CD14-positive monocyte (primary cell): ENCODE measurements at places on chromosomes 13 and 19. TPM values are rescaled to one million over a fixed set of nuclear protein-coding genes. Genes with fewer than 3 reads are reported as not detected.

CYP2F1 gene
- polyA plus RNA-seq = not detected

LILRA6 gene
- polyA plus RNA-seq = 150 and 173 TPM in 2 replicates

COMP gene
- not detected in 2 replicates for polyA plus RNA-seq

FUT1 gene
- not detected for polyA plus RNA-seq

NALCN gene
- polyA plus RNA-seq = not detected in 2 replicates

NCAN gene
- polyA plus RNA-seq = not detected

CXCL17 gene
- polyA plus RNA-seq = not detected

NKPD1 gene
- polyA plus RNA-seq = not detected

CYP4F2 gene
- polyA plus RNA-seq = not detected in 2 replicates

NOTCH3 gene
- polyA plus RNA-seq = 0.37 and 0.51 TPM in 2 replicates

IGFL3 gene
- polyA plus RNA-seq = not detected

ZNF345 gene
- polyA plus RNA-seq = 0.80 and 2.3 TPM in 2 replicates

TUBA3C gene
- polyA plus RNA-seq = not detected

FCHO1 gene
- 11.4 TPM for polyA plus RNA-seq

TMEM86B gene
- 0.16 TPM for polyA plus RNA-seq

SBNO2 gene
- 2.6 TPM for polyA plus RNA-seq

ITGBL1 gene
- not detected for polyA plus RNA-seq

SIGLECL1 gene
- polyA plus RNA-seq = 0.16 and 0.18 TPM in 2 replicates

FBXO17 gene
- polyA plus RNA-seq = not detected in 2 replicates

GIPR gene
- polyA plus RNA-seq = 0.03 TPM in 1 of 2 replicates, not detected in the other

C19orf38 gene
- polyA plus RNA-seq = 174 and 274 TPM in 2 replicates

ARL11 gene
- 15.2 TPM for polyA plus RNA-seq

AP1M2 gene
- polyA plus RNA-seq = 0.19 TPM in 1 of 2 replicates, not detected in the other

PTGIR gene
- 51.2 and 57.0 TPM in 2 replicates for polyA plus RNA-seq

FFAR3 gene
- polyA plus RNA-seq = 11.6 and 17.9 TPM in 2 replicates

SPTBN4 gene
- polyA plus RNA-seq = 0.07 TPM in 1 of 2 replicates, not detected in the other

CD79A gene
- polyA plus RNA-seq = 2.1 TPM

SYCN gene
- polyA plus RNA-seq = not detected

KRTDAP gene
- polyA plus RNA-seq = not detected in 2 replicates

FLT3 gene
- 2.1 TPM for polyA plus RNA-seq

PTPRH gene
- not detected for polyA plus RNA-seq

IGFLR1 gene
- polyA plus RNA-seq = 119 TPM

ZNF28 gene
- 21.2 TPM for polyA plus RNA-seq

GRIK5 gene
- polyA plus RNA-seq = 0.12 TPM

KCTD12 gene
- polyA plus RNA-seq = 31.2 TPM

SLC25A23 gene
- polyA plus RNA-seq = not detected

CGB2 gene
- polyA plus RNA-seq = not detected in 2 replicates

CCNE1 gene
- 0.42 and 1.7 TPM in 2 replicates for polyA plus RNA-seq

MISP3 gene
- 0.52 TPM for polyA plus RNA-seq

ZNF256 gene
- 0.51 TPM for polyA plus RNA-seq

ZNF610 gene
- not detected for polyA plus RNA-seq
